ENCODE measurements at places on chromosomes 4 and X.
A peak's percentile ranks its signal among the peaks of the same experiment; 100 is the strongest.

DNA sequence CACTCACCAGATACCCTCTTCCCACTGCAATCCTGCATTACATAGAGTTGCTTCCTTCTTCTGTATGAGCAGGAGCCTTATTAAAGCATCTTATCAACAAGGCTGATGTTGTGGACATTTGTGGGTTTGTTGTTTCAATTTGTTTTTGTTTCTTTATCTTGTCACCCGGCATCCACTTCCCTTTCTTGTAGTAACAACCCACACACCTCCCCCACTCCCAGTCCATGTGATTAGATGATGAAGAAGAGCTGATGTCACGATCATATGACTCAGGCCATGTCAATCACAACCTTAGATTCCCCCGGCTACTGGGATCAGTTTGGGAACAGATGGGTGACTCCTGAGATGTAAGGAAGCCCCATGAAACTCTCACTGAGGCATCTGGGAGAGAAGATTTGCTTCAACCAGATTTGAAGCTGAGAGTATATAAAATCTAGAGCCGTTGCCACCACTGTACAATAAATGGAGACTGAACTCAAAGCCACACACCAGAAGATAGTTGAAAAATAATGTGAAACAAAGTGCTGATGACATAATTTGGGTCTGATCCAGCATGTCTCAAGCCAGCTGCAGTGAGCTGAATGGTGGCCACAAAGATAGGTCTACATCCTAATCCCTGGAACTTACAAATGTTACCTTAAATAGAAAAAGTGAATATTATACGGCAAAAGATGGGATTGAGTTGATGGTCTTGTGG is 34.1 kb upstream of the SRD5A3 start:
- DNase-seq, result no peak

DNA sequence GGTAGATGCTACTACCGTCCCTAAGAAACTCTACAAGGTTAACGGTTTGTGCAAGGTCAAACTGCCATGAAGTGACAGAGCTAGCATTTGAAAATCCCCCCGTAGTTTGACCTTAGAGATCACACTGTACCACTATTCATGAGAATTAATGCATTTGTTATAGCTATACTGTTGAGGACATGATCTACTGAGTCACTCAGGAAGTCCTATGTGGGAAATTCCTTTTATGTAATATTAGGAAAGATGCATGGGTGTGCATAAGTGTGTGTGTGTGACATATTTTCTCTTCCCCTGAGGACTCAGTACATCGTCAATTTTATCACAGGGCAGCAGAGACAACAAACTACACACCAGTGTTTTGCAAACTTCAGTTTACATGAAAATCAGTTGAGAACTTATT is 141.1 kb downstream of the FBXW7 start:
- no peak for DNase-seq

- no peak for DNase-seq
Measured at GRCh38 chr4:72846280-72847111, 223.0 kb downstream of the COX18 start.

- no peak for DNase-seq
Measured at GRCh38 chrX:147960722-147961121, 20.4 kb upstream of the FMR1NB start.

- DNase-seq, result no peak
Measured at GRCh38 chr4:6199422-6199921, 877 bp downstream of the JAKMIP1 start.

GRCh38 chr4:45425135-45425534 is 698.7 kb downstream of the GABRG1 start:
- DNase-seq, result no peak

DNA sequence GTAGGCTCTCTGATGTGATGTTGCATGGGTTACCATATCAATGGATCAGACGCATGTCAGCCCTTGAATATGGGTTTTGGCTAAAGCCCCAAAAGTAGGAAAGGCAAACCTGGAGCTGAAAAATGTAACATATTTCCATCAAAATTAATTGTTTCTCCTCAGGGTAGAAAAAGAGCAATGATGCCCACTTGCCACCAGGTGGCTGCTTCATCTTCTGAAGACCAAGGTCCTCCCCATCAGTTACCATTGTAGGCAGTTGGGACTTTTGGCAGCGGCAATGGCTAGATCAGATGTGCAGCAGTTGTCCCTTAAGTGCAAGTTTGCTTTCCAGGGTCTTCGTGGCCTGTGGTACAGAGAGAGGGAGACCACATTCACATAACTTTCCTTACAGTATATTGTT is 118.2 kb downstream of the NAF1 start:
- DNase-seq, result no peak

DNA sequence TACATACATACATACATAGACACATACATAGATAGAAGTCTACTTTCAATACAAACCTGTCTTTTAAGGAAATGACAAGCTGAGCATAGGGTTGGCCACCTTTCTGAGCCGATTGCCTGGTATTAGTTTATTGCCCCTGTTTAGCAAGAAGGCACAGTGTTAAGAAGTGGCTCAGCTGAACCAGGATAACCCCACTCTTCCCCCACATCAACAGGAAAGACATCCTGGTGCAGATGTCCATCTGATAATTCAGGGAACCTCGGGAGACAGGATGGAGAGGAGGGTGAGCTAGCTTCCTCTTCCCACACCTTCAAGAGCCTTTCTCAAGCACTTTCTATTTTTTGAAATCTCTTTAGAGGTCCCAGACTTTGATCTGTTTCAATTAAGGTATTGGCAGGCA is 52.3 kb downstream of the PKD2 start:
- DNase-seq, result no peak

GRCh38 chr4:185903205-185903604 is 91.2 kb upstream of the SORBS2 start:
- DNase-seq, result no peak

GRCh38 chr4:830601-831482 is 4.9 kb upstream of the CPLX1 start:
- DNase-seq, result no peak

DNA sequence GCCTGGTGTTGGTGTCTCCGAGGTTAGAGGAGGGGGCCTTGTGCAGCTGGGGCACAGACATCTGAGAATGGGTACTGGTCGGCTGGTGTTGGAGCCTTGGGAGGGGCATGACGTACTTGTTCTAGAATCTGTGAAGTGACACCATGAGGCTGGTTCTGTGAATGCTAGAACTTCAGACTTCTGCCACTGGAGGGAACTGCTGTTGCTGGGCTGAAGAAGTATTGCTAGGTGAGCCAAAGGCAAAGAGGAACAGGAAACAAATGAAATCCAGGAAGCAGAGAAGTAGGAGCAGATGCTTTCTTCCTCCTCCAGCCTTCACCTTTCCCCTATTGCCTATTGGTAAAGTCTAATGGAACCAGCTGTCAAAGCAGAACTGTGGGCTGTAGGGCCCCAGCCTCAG is 120.9 kb upstream of the DDIT4L start:
- no peak for DNase-seq

GRCh38 chrX:57899064-57899463 is 11.2 kb downstream of the ZXDA start:
- DNase-seq, result no peak

- DNase-seq, result no peak
Measured at GRCh38 chr4:116638592-116638991, 446.8 kb downstream of the TRAM1L1 start.

- no peak for DNase-seq
Measured at GRCh38 chrX:19673375-19674040, 158.2 kb upstream of the MAP3K15 start.

GRCh38 chrX:154097003-154097588 is 421 bp downstream of the MECP2 start:
- peak; percentile 35 for DNase-seq

GRCh38 chrX:135595543-135595942 is 75.1 kb downstream of the INTS6L start:
- no peak for DNase-seq

DNA sequence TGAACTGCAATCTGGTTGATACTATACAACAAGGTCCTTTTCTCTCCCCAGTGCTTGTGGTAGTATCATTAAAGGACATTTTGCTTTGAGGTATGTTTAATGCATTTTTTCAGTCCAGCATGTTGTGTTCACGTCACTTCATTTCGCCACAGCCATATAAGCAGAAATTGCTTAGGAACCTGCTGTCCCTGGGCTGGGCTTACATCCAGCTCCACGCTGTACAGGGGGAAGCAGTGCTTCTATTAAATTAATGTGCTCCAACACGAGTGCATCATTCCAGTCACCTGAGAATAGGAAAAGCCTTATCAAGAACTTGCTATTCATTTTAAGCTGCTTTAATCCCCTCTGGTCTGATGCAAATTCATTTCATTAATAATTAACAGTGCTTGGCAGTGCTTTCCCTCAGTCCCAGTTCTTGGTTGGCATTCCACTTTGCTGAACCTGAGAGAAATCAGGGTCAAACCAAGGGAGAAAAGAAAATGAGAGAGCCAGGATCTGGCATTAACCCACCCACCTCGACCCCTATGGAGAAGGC is 47.4 kb upstream of the PTCHD1 start:
- DNase-seq, result no peak

GRCh38 chr4:69095301-69095731 is 958 bp upstream of the UGT2B7 start:
- DNase-seq, result no peak

DNA sequence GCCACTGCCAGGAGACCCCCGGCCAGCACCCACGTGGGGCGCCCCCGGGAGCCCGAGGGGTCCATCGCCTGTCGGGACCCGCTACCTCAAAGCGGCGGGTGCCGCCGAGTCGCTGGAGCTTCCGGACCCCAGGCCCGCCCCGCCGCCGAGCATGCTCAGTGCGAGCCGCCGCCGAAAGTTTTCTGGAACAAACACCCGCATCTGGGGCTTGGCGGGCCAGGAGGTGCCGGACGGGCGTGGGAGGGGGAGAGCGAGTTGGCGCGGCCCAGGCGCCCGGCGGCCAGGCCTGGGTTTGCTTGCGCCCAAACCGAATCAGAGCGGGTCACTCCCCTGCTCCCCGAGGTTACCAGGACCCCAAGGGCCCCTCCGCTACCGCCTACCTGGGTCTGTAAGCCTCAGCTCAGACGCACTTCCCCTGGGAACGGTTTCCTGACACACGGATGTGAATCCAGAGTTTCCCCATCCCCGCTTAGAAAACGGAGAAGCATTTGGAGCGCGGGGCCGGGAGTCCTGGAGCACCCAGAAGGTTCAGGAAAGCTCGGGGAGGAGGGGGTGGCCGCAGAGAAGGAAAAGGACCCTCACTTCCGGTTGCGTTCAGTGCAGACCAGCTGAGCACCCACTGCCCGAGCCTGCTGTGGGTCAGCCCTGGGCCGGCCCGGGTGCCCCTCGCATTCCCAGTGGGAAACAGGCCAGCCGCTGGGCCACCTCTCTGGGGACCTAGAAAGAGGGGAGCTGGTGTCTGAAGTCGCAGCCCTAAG is at the start of gene EVC2:
TSS of gene EVC2 (minus strand) at position 111 of the 758 bp plus-strand sequence. CDS start at position 65, 46 bp downstream.
- no peak for DNase-seq

DNA sequence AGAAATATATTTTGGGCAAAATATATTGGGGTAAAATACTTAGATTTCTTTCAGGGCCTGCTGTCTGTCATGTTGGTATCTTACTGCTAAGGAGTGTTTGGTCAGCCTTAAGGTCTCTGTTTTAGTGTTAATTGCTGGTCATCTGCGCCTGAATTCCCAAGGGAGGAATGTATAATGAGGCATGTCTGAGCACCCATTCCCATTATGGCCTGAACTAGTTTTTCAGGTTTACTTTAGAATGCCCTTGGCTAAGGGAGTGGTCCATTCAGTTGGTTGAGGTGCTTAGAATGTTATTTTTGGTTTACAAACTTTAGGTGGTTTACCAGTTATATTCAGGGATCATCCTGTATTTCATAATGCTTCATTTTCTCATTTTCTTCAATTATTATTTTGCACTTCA is 125.9 kb downstream of the CFAP299 start:
- no peak for DNase-seq

- no peak for DNase-seq
Measured at GRCh38 chr4:42515156-42515884, 118.0 kb downstream of the SHISA3 start.

DNA sequence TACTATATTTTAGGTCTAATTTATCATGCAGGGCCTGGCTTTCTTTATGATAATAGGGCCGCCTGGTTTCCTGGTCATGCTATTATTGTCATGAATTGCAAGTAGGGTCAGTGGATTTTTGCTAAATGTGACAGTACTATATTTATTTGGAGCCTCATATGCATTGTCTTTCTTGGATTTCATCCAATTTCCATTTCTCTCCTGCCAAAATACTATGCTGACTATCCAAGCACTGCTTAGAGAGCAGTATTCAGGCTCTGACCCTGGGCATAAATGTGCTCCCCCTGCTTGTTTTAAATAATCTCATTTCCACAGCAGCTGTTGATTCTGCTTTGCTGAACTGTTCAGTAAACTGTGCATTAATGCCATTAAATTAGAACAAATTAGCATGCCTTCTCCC is 269.3 kb downstream of the GPM6A start:
- no peak for DNase-seq

- no peak for DNase-seq
Measured at GRCh38 chr4:53889326-53890055, 174.9 kb downstream of the CHIC2 start.

DNA sequence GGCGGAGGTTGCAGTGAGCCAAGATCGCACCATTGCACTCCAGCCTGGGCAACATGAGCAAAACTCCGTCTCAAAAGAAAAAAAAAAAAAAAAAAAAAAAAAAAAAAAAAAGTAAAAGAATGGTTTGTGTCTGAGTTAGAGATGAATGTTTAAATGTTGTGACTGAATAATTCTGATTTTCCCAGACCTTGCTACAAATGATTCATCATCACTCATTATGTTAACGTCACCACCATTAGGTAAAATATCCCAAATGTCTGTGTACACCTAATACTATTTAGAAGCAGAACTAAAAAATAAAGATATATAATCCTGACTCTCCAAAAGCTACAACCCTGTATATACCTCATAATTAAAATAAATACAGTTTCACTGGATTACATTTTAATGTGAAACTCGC is 70.8 kb downstream of the HHIP start:
- no peak for DNase-seq

- no peak for DNase-seq
Measured at GRCh38 chr4:2924286-2924685, 38.9 kb downstream of the NOP14 start.

- DNase-seq, result no peak
Measured at GRCh38 chr4:36286481-36286871, 5.1 kb downstream of the DTHD1 start.

GRCh38 chr4:40992472-40993295 is 221.7 kb downstream of the APBB2 start:
- DNase-seq, result no peak

- DNase-seq, result no peak
Measured at GRCh38 chr4:137981277-137981676, 260.9 kb downstream of the SLC7A11 start.

- no peak for DNase-seq
Measured at GRCh38 chr4:154465085-154465484, 26.5 kb downstream of the DCHS2 start.

- DNase-seq, result no peak
Measured at GRCh38 chr4:41257906-41258305, 1.2 kb downstream of the UCHL1 start.

GRCh38 chr4:112130906-112131305 is 14.3 kb upstream of the FAM241A start:
- no peak for DNase-seq

DNA sequence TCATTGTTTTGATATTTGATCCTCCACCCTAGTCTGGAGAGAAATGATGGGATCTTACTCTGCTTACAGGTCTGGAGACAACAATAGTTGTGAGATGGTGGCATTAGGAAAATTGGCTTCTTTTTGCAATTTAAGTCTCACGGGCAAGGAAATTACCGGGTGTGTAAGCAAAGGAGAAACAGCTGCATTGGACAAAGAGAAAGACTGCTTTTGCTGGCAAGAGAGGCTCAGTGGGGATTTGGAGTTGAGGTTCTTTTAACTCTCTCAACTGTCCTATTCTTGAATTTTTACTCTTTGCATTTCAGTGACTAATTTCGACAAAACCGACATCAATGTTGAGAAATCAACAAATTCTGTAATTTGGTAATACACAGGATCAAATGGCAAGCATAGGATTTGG is 2.3 kb upstream of the SERPINA7 start:
- no peak for DNase-seq

All from stimulated activated CD4-positive, alpha-beta T cell treated with anti-CD3 and anti-CD28 coated beads, TNF-alpha, amount 100 ng/mL, for 24 hours (primary cell).